ENCODE measurements at places on chromosomes 5 and 9.

DNA sequence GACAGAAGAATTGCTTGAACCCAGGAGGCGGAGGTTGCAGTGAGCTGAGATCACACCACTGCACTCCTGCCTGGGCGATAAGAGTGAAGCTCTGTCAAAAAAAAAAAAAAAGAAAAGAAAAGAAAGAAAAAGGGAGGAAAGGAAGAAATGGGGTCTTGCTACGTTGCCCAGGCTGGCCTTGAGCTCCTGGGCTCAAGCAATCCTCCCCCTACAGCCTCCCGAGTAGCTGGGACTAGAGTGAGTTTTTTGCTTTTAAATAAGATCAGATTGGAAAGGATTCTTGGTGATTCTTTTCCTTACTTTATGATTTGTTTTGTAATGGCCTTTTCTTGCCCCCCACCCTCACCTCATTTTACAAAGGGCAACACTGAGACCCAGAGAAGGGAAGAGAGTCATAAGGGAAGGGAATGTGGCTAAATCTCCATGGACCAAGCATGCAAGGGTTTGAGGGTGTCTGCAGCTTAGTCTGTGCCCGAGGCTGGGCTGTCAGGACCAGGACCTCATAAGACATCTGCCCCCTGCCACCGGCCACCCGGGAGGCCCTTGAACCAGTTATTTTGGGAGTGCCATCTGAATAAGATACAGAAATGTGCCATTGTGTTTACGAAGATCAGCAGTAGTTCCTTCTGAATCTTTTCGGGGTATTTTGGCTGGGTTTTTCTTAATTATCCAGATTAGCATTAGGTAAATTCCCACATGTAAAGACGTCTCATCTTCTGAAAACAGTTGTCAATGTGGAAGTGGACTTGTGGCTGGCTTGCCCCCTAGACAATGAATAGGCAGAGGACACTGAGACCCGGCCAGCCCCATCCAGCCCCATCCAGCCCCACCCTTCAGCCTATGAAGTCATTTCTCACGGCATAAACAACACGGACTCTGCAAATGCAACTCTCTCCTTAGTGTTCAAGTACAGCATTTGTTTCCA, 44.5 kb upstream of the GRHPR start:
- peak; percentile 81 for DNase-seq

DNA sequence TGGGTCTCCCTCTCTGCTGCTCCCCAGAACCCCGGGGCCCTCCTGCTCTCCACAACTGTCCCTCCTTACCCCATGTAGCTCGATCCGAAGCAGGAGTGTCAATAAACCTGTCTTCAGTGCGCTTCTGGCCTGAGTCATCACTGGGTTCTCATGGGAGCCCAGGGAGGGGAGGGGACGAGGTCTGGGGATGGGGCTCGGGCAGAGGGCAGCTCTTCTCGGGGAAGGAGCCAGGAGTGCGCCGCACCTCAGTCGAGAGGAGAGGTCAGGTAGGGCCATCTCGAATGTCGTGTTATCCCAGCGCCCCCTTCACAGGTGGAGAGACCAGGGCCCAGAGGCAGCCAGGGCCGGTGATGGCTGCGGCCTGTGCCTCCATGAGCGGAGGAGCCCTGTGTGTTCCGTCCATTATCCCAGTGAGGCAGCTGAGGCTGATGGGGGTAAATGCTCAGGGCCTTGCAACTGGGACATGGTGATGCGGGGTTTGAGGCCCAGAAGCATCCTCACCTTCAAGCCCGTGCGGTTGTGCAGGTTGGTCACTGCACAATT, 52.1 kb downstream of the LRSAM1 start:
- no peak for DNase-seq

DNA sequence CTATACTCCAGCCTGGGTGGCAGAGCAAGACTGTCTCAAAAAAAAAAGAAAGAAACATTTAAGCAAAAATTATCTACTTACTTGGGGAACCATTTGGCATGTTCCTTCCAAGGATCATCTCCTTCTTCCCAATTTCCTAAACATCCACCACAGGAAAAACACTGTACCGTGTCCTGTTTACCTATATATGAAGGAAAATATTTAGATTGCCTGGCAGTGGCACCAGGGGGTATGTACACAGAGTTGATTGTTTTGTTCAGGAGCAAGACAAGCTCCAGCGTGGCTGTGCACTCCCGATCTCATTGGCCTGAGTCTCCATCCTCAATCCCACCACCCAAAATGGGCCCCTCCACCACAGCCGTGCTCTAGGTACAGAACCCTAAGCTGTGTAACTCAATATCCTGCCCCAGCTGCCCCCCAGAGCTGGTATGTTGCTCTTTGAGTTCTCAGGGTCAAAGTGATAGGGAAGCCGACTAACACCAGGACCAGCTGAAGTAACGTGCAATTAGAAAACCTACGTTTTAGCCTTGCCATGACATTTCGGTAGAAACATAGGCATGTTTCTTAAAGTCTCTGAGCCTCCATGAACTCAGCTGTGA, 13.8 kb downstream of the NAIP start:
- DNase-seq = no peak

DNA sequence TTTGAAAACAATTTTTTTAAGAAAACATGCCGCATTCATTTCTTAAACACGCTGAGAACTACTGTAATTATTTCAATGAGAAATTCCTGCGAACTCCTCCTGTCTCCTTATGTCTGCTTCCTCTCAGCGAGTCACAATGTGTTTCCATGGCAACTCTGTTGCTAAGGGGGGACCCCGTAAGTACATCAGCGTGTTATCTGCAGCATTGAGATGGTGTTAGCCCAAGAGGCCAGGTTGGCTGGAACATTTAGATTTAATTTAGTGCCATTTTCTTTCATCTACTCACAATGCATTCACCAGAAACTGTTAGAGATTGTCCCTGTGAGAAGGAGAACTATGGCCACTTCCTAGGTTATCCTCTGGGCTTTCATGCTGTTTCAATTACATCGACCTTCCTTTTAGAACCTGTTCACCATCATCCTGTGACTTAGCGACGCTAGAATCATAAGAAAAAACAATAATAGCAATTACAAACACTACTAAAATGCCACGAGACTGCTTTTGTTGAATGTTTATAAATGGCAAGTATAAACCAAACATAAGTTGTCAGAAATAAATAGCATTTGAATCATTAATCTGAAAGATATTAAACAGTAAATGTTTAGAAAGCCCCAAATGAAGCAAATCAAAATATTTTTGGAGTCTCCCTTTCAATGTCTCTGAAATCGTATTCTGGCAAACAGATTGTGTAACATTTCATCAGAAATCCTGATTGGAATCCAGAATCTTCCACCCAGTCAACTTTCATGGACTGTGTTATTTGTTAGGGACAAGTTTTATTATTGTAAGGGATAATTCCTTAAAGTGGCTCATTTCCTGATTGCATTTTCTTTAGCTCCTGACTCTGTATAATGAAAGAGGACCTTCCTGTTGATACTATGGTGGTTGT, 39.7 kb upstream of the SHC3 start:
- DNase-seq = no peak

- no peak for DNase-seq
Observed at GRCh38 chr5:78108564-78108963, 185.9 kb downstream of the AP3B1 start.
